ENCODE measurements at places on chromosomes 5 and 9. TPM values are rescaled to one million over a fixed set of nuclear protein-coding genes. Genes with fewer than 3 reads are reported as not detected.

The DNM1 gene
- total RNA-seq = 22.3 TPM

The IL13 gene
- total RNA-seq = not detected

The ZNF483 gene
- 27.1 TPM for total RNA-seq

The CTSV gene
- 0.93 TPM for total RNA-seq

The NIM1K gene
- total RNA-seq = 1.5 TPM

The BARHL1 gene
- total RNA-seq = not detected

The ANXA2R gene
- 1.2 TPM for total RNA-seq

The TRIM36 gene
- 9.7 TPM for total RNA-seq

The SIMC1 gene
- 29.2 TPM for total RNA-seq

The PCDHB11 gene
- total RNA-seq = 5.4 TPM

The LRRC19 gene
- not detected for total RNA-seq

The NEUROG1 gene
- total RNA-seq = not detected

The LPCAT1 gene
- total RNA-seq = 52.6 TPM

The FIBCD1 gene
- total RNA-seq = not detected

The SLC25A2 gene
- total RNA-seq = 1.2 TPM

The SNX30 gene
- 6.2 TPM for total RNA-seq

The FYB1 gene
- total RNA-seq = 9.3 TPM

The PCDHGA10 gene
- total RNA-seq = 8.2 TPM

The TPRN gene
- total RNA-seq = 7.0 TPM

The HACD4 gene
- 23.9 TPM for total RNA-seq

The IL3 gene
- total RNA-seq = not detected

The RETREG1 gene
- 14.0 TPM for total RNA-seq

The CNTFR gene
- 2.3 TPM for total RNA-seq

The ASS1 gene
- total RNA-seq = 131 TPM

The SGCD gene
- total RNA-seq = 8.8 TPM

The SPATA24 gene
- total RNA-seq = 10.9 TPM

The SHOC1 gene
- total RNA-seq = not detected

The INSL4 gene
- not detected for total RNA-seq

The CXCL14 gene
- 6.4 TPM for total RNA-seq

The SPTLC1 gene
- total RNA-seq = 56.0 TPM

The MAP1B gene
- 1,344 TPM for total RNA-seq

The ITGA2 gene
- 11.1 TPM for total RNA-seq

The TMEM232 gene
- total RNA-seq = 3.0 TPM

The PGM5 gene
- total RNA-seq = 719 TPM

The PCDHB16 gene
- total RNA-seq = 5.0 TPM

The HABP4 gene
- total RNA-seq = 57.6 TPM

The DNAI1 gene
- not detected for total RNA-seq

The THOC3 gene
- total RNA-seq = 30.7 TPM

The GRM6 gene
- total RNA-seq = not detected

The MLANA gene
- total RNA-seq = not detected

The CCDC192 gene
- total RNA-seq = 2.6 TPM

The PPIC gene
- total RNA-seq = 47.4 TPM

The OR1J2 gene
- not detected for total RNA-seq

The TIMD4 gene
- 1.2 TPM for total RNA-seq

The FRMPD1 gene
- total RNA-seq = 0.27 TPM

The PCDHGA11 gene
- 3.7 TPM for total RNA-seq

The CCDC152 gene
- 1.2 TPM for total RNA-seq

The KLHL3 gene
- 6.1 TPM for total RNA-seq

The SPATA31C1 gene
- total RNA-seq = not detected

The CDKN2AIPNL gene
- total RNA-seq = 17.4 TPM

The TRPM6 gene
- 0.64 TPM for total RNA-seq

The ZDHHC11 gene
- total RNA-seq = 11.6 TPM

The SLC26A2 gene
- 8.4 TPM for total RNA-seq

The BSPRY gene
- 0.16 TPM for total RNA-seq

The LHX6 gene
- 2.2 TPM for total RNA-seq

The MAMDC4 gene
- 1.9 TPM for total RNA-seq

The SLC25A25 gene
- 16.1 TPM for total RNA-seq
